HepG2 (cell line): ENCODE measurements at places on chromosomes 2 and 18.

DNA sequence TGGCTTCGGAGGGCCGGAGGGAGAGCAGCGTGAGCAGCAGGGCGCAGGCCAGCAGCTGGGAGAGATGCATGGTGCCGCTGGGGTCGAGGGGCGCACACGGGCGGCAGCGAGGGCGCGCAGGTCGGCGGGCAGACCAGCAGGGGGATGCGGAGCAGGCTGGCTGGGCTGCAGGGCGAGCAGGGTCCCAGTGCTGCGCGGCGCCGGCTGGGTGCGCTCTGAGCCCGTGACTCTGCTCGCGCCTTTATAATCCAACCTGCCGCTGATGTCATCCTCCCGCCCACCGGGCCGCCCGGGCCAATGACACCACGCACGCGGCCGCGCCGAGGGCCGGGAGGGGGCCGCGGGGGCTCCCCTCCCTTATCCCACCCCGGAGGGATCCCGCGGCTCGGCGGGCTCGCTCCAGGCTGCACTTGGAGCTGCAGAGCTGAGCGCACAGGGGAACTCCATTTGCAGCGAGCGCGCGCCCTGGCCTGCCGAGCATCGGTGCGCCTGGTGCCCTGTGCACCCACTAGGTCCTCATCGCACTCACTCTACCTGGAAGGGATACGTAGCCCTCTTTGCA is at the start of gene NPPC:
NPPC (minus strand) TSS at position 217 of the 562 bp plus-strand sequence; CDS start at position 70, 147 bp downstream.
- peak; percentile 62 for DNase-seq
- peak within 1 kb of the TSS; percentile 58 for H3K4me3 ChIP-seq
- peaks cover 23% of the 10 kb centered on the region; the same call in 1 of the 2 replicates for H3K27me3 ChIP-seq
- peaks cover 44% of the 10 kb centered on the region for H3K4me1 ChIP-seq
- no peak within 1 kb of the TSS for H3K27ac ChIP-seq
- no peaks in the 10 kb centered on the region for H3K36me3 ChIP-seq

DNA sequence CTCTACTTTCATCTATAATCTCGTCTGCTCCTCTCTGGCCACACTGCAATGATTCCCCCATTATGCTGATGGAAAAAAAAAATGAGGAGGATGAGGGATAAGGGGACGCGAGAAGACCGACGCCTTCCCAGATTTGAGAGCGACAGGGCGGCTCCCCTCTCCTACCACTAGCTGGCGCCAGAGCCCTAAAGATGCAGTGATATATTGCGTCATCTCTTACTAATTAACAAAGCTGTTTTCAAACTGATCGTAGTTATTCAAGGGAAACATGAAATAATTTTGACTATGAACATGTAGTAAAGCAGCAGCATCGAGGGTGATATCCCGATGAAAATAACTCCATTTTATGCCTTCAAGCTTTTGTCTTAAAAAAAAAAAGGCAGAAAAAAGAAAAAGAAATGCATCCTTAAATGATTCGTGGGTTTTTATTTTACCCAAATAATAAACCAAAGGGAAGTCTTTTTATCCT is 48.0 kb upstream of the HNRNPA3 start:
- H3K4me1 ChIP-seq: peaks cover 65% of the 10 kb centered on the region
- peak overlapping the region; percentile 81 for H3K27ac ChIP-seq
- peak overlapping the region; percentile 52; the same call in 1 of the 2 replicates for H3K4me3 ChIP-seq
- H3K36me3 ChIP-seq: no peaks in the 10 kb centered on the region
- peak; percentile 82 for DNase-seq

GRCh38 chr2:63992061-63992685 is 27.1 kb downstream of the VPS54 start:
- H3K4me1 ChIP-seq: peaks cover 100% of the 10 kb centered on the region
- H3K27me3 ChIP-seq: no peaks in the 10 kb centered on the region
- no peak for DNase-seq
- peak overlapping the region; percentile 78 for H3K27ac ChIP-seq

DNA sequence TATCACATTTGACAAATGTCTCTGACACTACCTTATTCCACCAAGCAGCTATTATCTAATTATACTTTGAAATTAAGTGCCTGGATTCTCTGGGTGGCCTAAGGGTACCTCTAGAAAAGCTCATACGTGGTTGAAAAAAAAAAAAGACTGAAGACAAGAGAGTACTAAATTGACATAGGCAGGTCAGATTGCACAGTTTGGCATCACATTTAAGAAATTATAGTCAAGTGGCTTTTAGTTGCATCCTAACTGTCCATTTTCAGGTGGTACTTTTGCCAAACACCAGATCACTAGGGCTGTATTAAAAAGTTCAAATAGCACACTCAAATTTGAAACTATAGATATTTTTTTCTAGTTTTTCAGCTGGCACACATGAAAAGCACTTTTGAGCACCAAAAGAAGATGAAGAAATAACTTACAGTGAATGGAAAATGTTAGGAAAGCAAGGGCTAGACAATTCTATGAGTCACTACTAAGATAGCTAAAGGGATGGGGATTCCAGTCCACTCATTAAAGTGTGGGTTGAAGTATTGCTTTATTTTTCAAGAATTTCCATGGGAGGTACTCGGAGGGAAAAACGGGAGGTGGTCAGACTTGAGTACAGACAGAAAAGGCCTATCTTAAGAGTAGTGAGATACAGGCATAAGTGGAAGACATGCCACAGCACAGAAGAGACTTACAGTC is 106.5 kb upstream of the COL5A2 start:
- H3K36me3 ChIP-seq: no peaks in the 10 kb centered on the region
- H3K4me1 ChIP-seq: no peaks in the 10 kb centered on the region
- H3K27ac ChIP-seq: no peak overlapping the region
- DNase-seq: no peak
- H3K4me3 ChIP-seq: no peak overlapping the region

DNA sequence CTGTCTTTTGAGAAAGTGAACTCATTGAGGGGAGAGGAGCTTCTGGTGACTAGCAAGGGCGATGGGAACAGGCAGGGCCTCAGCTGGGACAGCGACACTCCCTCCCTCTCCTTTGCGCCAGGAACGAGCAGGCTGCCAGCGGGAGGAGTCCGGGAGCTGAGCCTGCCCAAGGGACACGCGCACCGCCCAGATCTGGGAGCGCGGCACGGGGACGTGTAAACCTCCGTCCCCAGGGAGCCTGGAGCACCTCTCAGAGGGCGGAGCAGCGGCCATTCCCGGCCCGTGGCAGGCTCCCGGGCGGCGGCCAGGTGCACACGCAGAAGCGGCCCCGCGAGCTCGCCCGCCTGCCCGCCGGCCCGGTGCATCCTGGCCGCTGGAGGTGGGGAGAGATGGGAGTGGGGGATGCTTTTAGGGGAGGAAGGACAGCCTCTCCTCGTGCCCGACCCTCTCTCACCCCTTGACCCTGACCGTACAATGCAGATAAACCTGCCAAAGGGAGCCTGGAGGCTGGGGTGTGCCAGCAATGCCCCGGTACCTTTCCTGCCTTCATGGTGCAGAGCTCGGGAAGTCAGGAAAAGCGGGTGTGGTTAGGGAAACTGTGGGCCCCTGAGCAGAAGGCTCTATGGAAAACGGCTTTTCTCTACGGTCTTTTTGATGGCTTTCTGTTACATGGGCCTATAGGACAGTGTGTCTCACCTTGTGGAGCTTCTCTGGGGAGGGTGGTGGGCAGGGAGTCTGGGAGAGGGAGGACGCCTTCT is 2.2 kb downstream of the AQP4 start:
- DNase-seq: no peak
- H3K27me3 ChIP-seq: no peaks in the 10 kb centered on the region; the same call in 1 of the 2 replicates
- H3K4me3 ChIP-seq: peak overlapping the region; percentile 50; the same call in 1 of the 2 replicates
- no peaks in the 10 kb centered on the region for H3K4me1 ChIP-seq

GRCh38 chr2:56177420-56178220 is 6.2 kb upstream of the CCDC85A start:
- no peaks in the 10 kb centered on the region for H3K4me1 ChIP-seq
- DNase-seq: no peak
- no peaks in the 10 kb centered on the region for H3K36me3 ChIP-seq
- peaks cover 5% of the 10 kb centered on the region; the same call in 2 of the 3 replicates for H3K27me3 ChIP-seq
- H3K27ac ChIP-seq: no peak overlapping the region
